ENCODE measurements at places on chromosomes 4 and X.

DNA sequence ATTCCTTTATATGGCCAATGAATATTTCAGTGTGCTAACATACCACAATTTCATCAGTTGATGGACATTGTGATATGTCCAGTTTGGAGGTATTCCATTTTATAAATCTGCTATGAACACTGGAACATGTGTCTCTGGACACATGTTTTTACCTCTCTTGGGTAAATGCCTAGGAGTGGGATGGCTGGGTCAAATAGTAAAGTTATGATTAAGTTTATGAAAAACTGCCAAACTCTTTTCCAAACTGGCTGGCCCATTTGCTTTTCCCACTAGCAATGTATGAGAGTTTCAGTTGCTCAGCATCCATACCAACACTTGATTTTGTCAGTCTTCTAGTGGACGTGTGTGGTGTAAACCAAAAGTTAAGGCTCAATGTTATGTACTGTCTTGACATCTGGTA lies 40.5 kb downstream of the CEP44 start:
- no peak for DNase-seq

DNA sequence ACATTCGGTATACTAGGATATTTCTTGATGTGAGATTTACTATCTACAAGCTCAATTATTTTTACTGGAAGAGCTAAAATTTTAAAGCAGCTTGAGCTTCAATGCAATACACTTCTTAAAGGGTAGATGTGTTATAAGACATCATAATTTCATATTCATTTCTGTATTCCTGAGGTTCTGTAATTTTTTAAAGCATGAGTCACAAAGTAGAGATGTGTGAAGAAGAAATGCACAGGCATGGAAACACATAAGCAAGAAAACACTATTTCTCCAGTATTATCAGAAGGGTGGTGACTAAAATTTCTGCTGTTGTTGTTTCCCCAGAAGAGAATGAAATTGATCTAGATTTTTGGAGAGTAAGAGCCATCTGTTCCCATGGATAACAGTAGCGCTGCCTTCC lies 72.6 kb downstream of the INPP4B start:
- DNase-seq: no peak

DNA sequence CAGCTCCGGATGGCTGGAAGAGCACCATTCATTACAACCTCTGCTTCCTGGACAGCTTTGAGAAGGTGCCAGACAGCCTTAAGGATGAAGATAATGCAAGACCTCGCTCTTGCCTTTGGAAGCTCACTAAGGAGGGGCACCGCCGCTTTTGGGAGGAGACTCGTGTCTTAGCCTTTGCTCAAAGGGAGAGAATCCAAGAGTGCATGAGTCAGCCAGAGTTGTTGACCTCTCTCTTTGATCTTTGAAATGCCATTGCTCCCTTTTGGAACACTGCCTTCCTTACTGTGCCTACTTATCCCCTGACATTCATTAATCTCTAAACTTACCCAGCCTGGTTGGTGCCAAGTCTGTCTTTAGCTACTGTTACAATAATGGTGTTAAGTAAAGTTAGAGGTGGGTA lies 1.2 kb downstream of the FOXR2 start:
- DNase-seq: no peak

- no peak for DNase-seq
Measured at GRCh38 chrX:29231800-29232199, 644.6 kb downstream of the IL1RAPL1 start.

- no peak for DNase-seq
Measured at GRCh38 chr4:101205916-101206315, 141.4 kb downstream of the PPP3CA start.

- no peak for DNase-seq
Measured at GRCh38 chrX:69236641-69237040, 71.4 kb upstream of the PJA1 start.

- no peak for DNase-seq
Measured at GRCh38 chr4:97664741-97665140, 478.5 kb downstream of the STPG2 start.

GRCh38 chr4:177400030-177400429 lies 42.2 kb downstream of the AGA start:
- no peak for DNase-seq

GRCh38 chr4:41532882-41533281 lies 5.1 kb upstream of the LIMCH1 start:
- DNase-seq: no peak

DNA sequence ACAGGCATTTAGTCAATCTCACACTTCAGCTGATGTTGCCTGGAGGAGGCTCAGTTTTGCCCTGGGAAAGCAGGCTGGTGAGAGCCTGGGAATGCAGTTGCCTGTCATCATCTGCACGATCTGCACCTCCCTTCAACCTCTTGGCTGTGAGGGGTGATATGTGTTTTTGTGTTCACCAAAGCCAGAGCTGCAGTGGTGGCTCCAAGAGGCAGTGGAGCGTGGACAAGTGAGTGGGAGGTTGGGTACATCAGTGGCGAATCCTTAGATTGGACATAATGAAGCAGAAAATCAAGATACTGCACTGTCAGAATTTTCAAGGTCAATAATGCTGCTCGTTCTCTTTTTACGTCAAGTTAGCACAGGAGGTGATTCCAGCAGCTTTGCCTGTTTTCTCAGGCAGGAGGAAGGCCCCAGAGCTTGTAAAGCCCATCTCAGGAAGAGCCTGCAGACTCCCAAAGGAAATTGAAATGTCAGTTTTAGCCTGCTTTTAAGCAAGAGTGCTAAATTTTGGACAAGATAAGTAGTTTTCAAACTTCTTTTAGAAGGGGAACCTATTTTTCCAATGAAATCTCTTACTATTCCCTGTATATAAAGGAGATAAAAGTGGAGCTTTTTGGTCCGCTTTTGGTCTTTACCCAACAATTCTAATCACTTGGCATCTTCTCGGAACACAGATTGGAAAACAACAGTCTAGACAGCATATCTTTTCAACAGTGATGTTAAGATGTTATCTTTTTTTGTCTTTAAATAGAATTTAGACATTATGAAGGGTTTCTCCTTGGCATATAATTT lies 92.8 kb downstream of the FRAS1 start:
- DNase-seq: no peak

- no peak for DNase-seq
Measured at GRCh38 chrX:70301716-70302115, 11.8 kb downstream of the KIF4A start.

Measured in stimulated activated CD8-positive, alpha-beta memory T cell treated with anti-CD3 and anti-CD28 coated beads, Interleukin-4, amount 100 ng/mL, for 4 hours (primary cell).